ENCODE measurements at places on chromosomes 2 and 18. TPM values are rescaled to one million over a fixed set of nuclear protein-coding genes. Genes with fewer than 3 reads are reported as not detected.

- no peak for DNase-seq
These were observed 46.6 kb downstream of the ZNF516 start for GRCh38 chr18:76448256-76449110.

GRCh38 chr2:144096531-144096930 is 423.4 kb downstream of the ZEB2 start:
- no peak for DNase-seq

DNA sequence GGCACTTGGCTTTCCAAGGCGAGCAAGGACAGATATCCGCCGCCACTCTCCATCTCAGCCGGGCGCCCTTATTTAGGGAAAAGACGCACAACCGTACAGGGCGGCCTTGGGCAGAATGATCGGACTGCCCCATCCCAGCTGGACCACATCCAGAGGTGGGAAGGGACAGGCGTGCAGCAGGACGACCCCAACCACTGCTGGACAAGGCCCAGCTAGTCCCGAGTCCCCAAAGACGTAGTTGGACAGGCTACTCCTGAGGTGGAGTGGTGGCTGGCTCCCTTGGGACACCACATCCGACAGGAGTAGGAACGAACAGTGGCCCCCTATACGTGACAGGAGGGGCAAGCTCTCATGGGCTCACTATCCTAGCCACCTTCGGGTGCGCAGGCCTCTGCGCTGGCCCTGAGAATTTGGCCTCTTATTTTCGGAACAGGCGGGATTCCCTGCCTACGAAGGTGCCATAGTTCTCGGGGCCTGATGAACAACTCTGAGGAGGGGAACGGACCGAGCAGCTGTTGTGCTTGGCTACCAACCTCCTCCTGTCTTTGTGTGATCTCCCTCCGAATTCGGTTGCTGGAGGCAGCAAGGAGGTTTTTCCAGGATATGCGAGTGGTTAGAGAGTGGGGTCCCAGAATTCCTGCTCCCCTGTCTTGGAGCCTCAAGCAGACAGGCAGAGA is 2.3 kb downstream of the FEV start:
- DNase-seq: no peak

GRCh38 chr2:217902379-217903141 is 100.2 kb downstream of the TNS1 start:
- peak; percentile 68 for DNase-seq

GRCh38 chr2:152421521-152422370 is 86.8 kb downstream of the FMNL2 start:
- DNase-seq: no peak

DNA sequence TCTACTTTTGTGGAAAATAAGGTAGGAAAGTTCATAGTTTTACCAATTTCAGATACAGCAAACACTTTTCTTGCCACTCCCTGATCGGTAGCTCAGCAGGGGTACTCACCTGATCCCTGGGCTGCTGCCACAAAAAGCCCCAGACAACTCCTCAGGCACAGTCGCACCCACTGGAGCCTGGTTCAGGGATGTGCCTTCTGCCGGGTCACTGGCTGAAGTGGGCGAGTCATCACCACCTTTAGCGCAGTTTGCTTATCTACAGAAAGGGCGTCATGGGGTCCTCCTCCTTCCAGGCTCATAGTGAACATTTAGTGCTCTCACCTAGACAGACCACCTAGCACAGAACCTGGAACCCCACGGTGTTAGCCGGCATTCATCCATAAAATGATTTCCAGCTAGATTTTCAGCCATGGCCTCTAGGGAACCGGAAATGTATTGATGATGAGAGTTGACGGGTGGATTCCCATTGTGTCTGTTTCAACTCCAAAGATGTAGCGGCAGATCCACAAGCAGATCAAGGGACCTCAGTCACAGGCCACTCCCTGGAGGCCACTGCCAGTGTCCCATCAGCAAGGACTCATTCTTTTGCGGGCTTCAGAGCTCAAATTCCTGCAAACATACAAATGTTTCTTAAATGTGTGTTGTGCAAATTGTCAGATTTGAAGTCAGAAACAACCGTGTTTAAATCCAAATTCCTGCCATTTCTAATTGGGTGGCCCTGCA is 408.4 kb upstream of the SALL3 start:
- no peak for DNase-seq

DNA sequence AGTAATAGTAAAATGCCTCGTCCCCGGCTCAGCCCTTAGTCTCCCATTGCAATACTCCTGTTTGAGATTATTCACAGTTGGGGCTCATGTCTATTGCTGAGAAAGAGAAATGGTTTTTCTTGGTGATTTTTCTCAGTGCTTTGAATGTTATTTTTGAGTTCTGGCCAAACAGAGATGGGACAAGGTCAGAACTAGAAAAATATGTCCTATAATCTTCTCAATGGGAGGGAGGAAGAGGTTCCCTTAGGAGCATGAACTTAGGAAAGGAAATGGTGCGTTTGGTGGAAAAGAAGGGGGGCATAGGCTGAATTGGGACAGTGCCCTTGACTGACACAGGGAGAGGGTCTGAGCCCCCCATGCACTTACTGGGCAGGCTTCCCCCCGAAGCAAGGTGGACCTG is 133.8 kb downstream of the AGAP1 start:
- DNase-seq: no peak

- DNase-seq: no peak
These were observed 28.9 kb downstream of the PXDN start for GRCh38 chr2:1715184-1716013.

Gene FRZB
- 9.5 TPM for polyA plus RNA-seq

Gene PPP1R1C
- 2.7 TPM for polyA plus RNA-seq

Gene EML6
- polyA plus RNA-seq: 20.3 TPM

All from renal cortex interstitium (tissue), 15 donors.